ENCODE measurements at places on chromosomes 6 and 20.

GRCh38 chr6:19694697-19695096, 142.5 kb upstream of the ID4 start:
- no peak for DNase-seq

DNA sequence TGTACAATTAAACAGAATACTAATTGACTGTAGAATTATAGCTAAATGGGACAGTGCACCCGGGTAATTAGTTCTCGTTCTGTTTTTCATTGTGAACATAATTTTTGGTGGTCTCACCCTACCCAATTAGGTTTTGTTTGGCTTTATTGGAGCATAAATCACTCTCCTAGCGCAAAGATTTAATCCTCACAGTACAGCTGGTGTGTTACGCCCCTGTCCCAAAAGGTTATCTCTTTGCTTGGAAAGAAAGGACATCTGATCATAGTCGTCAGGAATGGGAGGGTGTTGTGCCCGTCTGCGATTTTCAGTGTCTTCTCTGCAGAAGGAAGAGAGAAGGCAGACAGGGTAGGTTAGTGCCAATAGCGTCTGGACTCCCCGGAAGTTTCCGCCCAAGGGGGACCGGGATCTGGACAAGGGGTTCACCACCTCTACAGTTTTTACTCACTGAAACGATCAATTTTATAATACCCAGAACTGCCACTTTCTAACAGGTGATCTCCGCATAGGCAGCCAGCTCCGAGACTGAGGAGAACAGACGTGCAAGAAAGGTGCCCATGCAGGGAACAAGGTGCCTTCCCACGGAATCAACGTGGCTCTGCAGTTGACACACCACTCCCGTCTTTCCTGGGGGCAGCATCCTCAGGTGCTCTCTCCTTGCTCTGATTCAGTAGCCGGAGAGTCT, 617.4 kb upstream of the CDH4 start:
- DNase-seq: no peak

DNA sequence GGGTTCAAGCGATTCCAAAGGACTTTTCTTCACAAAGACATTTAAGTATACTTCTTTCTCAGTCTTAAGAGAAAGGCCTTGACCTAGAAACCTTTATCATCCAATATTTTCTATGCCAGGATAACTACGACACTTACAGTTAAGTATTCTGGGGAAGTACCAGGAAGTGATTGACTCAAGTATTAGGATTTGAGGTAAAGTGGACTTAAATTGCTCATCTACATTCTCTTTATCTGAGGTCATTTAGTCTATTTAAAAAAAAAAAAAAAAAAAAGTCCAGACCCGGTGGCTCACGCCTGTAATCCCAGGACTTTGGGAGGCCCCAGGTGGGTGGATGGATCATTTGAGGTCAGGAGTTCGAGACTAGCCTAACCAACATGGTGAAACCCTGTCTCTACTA, 114.7 kb downstream of the ZFAND3 start:
- DNase-seq: no peak

DNA sequence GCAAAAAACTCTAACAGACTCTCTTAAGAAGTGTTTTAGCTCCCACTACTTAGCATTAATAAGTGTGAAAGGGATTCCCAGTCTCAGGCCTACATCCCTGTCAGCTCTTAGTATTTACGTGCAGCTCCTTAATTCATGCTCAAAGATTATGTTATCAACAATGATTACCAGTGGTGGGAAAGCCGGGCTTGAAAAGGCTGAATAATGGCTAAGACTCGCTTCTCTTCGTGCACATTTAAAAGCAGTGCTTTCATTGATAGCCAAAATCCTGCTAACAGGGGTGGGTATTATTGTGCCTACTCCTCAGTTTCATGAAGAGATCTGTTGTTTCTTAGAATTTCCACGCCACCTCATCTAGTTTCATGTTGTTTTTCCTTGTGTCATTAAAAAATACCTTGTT, 518.8 kb downstream of the GRIK2 start:
- DNase-seq: no peak

DNA sequence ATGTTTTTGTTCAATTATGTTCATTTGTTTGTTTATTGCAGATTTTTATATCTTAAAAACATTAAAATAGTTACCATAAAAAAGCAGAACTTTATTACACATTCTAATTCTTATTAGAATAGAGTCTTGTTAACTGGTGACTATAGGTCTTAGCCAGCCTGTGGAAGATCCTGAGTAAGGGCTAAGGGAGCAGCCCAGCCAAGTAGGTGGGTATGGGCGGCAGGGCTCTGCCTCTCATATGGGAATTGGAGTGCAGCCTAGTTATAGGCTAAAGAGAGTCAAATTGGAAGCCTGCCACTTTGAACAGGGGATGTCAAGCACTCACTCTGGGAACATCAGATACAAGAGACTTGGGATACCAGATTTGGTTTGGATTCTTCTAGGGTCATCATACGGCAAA, 10.5 kb upstream of the HSF2 start:
- DNase-seq: no peak

GRCh38 chr6:108850669-108851465, 2.6 kb downstream of the ARMC2 start:
- DNase-seq: no peak

- no peak for DNase-seq
Measured at GRCh38 chr6:75296811-75297779, 12.5 kb upstream of the TMEM30A start.

DNA sequence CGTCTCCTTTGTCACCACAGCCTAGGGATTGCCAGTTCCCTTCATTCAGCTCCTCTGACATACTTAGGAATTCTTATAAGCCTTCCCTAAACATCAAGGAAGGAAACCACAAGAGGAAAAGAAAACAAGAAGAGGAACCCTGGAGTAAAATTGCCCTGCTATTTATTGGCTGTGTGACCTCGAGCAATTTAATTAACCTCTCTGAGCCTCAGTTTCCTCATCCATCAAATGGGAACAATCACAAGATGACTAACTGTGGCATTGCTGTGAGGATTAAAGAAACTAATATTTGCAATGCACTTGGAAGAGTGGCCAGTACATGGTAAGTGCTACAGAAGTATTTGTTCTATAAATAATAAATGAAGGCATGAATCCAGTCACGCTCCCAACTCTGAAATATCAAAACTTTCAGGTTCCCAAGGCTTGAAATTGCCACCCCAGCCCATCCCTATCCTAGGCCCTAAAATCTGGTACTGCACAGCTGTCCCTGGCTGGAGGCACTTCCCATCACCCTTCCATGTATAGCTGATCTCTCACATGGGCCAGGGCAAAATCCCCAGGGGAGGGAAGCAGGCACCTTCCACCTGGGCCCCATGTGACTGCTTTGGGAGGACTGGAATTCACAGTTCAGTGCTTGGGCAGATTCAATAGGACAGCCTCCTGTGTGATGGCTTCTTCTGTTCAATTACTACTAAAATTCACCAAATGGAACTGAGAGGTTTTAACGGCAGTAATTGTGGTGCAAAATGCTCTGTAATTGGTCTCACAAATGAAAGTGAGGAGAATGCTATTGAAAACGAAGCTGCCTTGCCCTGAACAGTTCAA, 78.0 kb upstream of the MAFB start:
- no peak for DNase-seq

- DNase-seq: no peak
Measured at GRCh38 chr6:138988469-138988834, 399 bp upstream of the REPS1 start.

GRCh38 chr6:64439274-64439673, 803.7 kb downstream of the PHF3 start:
- DNase-seq: no peak

GRCh38 chr20:34127792-34128191, 15.7 kb upstream of the EIF2S2 start:
- no peak for DNase-seq

DNA sequence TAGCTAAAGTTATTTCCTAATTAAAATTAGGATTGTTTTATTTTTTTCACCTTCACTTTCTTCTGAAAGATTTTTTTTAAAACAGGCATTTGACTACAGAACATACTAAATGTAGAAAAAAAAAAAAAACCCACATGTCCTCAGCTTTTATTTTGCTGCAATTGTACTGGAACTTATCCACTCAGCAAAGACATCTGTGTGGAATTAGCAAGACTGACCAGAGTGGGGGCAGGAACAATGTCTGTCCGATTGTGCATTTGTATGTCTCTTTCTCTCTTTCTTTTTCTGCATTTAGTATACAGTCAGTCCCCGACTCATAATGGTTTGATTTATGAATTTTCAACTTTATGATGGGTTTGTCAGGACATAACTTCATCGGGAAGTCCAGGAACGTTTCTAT, 77.3 kb downstream of the CHD6 start:
- DNase-seq: no peak

- no peak for DNase-seq
Measured at GRCh38 chr20:1160991-1161390, 23.8 kb downstream of the TMEM74B start.

DNA sequence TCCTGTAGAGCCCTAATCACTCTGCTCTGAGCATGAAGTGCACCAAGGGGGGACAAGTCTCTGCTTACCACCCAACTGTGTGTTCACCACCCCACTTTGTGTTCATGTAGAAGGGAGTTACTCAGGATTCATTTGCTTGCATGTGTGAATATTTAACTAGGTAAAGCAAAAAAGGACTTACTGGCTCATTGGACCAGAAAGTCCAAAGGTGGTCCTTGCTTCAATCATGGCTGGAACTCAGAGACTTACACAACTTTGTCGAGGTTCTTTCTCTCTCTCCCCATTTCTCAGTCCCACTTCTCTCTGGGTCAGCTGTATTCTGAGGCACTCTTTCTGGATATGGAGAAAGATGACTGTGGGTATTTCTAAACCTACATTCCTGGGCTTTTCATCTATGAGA, 4.0 kb downstream of the TMEM200A start:
- no peak for DNase-seq
